ENCODE measurements at places on chromosomes 3 and 15.

DNA sequence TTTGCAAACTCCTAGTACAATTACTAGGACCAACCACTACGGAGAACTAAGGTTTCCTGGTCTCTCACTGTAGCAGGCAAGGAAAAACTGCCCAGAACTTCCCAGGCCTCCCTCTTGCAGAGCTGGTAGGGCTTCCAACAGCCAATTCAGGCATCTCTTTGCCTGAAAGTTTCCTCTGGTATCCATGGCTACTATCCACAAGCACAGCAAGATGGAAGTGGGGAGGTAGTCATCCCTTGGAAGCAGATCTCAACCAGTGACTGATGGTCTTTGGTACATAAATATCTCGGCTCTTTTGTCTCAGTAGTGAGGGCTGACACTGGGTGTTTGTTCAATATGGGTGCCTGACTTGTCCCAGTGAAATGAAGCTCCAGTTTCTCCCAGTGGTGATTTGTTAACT lies 201.3 kb upstream of the MRPL3 start:
- no peak for DNase-seq

DNA sequence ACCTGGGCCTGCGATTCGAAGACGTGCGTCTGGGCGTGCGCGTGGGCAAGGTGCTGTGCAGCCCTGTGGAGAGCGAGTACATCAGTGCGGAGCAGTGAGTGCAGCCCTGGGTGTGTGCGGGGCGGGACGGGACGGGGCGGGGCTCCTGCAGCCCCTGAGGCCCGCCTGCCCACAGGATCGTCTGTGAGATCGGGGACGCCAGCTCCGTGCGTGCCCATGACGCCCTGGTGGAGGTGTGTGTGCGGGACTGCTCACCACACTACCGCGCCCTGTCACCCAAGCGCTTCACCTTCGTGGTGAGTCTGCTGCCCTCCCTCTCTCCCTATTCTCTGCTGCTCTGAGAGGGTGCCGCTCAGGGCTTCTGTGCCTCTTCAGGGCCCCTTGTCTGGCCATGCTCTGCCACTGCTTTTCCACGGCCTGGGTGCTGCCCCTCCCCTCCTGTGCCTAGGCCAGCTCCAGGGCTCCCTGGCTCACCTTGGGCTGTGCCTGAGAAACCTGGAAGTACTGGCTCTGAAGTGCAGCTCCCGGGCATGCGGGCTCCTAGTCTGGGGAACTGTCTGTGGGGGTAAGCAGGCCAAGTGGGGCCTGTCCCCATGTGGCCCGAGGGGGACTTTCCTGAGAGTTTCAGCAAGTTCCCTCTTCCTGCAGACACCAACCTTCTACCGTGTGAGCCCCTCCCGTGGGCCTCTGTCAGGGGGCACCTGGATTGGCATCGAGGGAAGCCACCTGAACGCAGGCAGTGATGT lies 31.8 kb downstream of the PLXNA1 start:
- no peak for DNase-seq

DNA sequence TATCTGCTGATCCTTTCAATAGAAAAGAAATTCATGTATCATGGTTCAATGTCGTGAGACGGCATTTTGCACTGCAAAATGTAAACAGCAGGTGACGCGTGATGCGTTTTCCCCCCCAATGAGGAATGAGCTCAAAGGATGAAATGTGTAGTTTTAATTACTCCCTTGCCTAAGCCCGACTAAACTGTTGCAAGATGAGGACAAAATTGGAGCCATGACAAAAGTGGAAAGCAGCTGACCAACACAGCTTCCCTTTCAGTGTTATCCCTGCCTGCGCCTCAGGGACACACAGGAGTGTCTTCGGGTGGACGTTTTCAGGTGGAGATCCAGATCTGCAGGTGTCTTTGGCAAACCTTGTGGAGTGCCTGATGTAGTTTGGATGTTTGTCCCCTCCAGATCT lies 92.0 kb downstream of the GABRG3 start:
- no peak for DNase-seq

- DNase-seq = no peak
Measured at GRCh38 chr15:42050484-42051255, 29.8 kb upstream of the PLA2G4E start.

DNA sequence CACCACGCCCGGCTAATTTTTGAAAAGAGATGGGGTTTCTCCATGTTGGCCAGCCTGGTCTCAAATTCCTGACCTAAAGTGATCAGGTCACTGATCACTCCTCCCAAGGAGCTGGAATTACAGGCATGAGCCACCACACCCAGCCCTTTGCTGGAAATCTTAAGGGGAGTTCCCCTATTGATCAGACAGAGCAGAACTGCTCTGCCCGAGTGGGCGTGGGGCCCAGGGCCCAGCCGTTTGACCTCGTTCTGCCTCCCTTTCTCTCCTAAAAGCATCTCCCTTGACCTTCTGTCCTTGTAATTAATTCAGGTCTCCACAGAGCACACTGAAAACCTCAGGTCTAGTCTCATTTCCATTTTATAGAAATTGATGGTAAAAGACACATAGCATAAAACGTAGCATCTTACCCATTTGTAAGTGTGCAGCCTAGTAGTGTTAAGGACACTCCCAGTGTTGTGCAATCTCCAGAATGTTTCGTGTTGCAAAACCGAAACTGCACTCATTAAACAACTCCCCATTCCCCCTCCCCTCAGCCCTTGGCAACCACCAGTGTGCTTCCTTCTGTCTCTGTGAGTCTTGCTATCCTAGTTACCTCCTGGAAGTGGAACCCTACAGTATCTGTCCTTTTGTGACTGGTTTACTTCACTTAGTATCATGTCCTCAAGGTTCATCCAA lies 89.3 kb downstream of the SLCO3A1 start:
- DNase-seq = peak; percentile 97

DNA sequence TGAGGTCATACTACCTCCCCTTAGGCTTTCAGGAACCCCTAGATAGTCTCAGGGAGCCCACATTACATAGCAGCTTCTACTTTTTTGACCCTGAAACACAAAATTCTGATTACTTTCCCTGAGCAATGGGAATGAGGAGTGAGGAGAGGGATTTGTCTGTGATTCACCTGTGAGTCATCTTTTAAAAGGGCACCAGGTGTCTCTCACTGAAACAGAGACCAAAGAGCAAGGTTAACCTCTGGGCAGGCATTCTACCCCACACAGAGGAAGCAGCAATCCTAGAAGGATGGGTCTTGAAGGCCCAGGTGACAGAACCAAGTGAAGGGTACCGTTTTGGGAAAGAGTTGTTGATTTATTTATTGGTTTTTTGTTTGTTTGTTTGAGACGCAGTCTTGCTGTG lies 31.1 kb upstream of the UBE2E2 start:
- no peak for DNase-seq

Data from adipocyte (in vitro differentiated cells).